Activated CD8-positive, alpha-beta memory T cell treated with anti-CD3 and anti-CD28 coated beads, Interleukin-2, amount 50 U/mL, for 4 hours (primary cell): ENCODE measurements at places on chromosomes 6 and 20.

DNA sequence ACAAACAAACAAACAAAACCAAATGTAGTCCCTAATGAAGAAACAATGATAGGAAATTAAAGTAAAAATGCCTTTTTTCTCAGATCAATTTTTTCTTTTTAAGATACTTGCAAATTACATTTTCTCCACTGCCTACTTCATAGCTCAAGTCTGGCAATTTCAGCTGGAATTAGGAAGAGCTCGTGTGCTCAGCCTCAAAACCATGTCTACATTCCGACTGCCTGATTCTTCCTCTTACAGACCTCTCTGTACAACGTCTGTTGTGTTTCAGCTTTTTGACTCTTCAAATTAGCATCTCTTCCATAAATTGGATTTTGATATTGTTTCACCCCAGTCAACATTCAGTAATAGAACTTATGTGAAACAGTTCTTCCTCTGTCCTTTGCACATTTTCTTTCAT, 9.3 kb upstream of the EDN1 start:
- DNase-seq: no peak

GRCh38 chr20:50821257-50821921, 26.5 kb downstream of the BCAS4 start:
- no peak for DNase-seq

- no peak for DNase-seq
Observed at GRCh38 chr6:20162515-20162914, 49.8 kb downstream of the MBOAT1 start.

- DNase-seq: no peak
Observed at GRCh38 chr20:41040855-41041254, 12.2 kb downstream of the TOP1 start.

GRCh38 chr6:108998485-108998884, 96.2 kb downstream of the SESN1 start:
- no peak for DNase-seq

DNA sequence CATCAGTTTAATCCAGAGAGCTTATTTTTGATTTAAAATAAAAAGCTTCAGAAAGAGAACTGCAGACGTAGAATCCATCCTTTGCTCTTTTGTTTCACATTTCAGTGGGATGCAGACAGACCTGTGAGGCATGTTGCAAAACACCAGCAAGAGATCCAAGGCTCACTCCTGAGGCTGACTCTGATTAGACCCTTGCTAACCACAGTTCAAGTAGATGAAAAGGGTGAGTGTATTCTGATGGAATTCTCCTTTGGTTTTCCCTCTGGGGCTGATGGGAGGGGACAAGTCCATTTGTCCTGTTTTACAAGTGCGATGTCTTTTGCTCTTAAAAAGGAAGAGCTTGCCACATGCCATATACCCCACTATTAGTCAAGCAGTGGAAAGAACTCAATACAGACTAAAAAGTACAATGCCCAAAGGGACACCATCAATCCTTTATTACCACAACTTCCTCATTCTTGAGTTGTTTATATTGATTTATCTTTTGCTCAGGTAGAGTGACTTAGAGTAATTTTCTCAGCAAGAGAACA, 772.7 kb downstream of the MAFB start:
- DNase-seq: no peak

GRCh38 chr20:37914672-37915433, 11.9 kb downstream of the VSTM2L start:
- peak; percentile 18 for DNase-seq

DNA sequence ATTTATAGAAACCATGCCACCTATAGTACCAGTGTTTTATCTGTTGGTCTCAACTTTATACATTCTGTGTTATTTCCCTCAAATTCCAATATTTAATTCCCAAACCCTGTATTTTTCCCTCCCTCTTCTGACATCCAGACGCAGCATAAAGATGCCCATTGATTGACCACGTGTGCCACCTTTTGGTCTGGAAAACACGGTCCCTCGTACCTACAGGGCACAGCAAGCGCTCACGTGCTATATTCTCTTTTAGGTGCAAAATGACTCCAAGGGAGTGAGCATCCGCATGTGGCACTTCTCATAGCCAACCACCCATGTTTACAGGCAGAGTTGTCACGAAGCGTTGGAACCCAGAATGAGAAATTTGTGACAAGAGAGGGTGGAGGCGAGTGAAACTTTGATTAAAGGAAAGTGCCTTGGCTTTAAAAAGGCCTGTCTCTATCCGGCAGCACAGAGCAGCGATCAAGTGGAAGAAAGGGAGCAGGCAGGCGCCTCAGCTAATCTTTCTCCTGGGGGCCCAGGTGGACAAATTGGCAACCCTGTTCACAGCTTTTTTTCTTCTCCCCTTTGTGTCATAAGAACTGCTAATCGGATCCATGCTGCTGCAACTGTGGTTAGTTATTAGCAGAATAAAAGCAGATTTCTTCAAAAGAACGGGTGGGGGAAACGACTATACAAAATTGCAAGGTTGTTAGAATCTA, 225.9 kb downstream of the TMEM242 start:
- no peak for DNase-seq

- DNase-seq: no peak
Observed at GRCh38 chr6:73774311-73774774, 78.3 kb downstream of the CD109 start.

GRCh38 chr6:30113841-30114240, 951 bp upstream of the TRIM31 start:
- DNase-seq: no peak

GRCh38 chr6:147909640-147910039, 401.1 kb downstream of the SAMD5 start:
- no peak for DNase-seq

DNA sequence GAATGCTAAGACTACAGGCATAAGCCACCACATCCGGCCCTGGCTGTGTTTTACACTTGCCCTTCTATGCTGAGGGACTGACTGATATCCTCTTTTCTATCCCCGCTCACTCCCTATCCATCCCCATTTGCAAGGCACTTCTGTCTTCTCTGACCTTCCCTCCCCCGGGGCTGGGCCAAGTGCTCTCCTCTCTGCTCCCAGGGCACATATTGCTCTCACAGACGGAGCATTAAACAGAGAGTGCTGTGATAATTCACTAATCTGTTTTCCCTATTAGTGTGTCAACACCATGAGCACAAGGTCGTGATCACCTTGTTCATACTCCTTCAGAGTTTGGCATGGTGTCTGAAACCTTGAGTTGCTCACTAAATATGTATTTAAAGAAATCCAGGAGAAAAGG, 9.0 kb upstream of the SLC2A12 start:
- no peak for DNase-seq

DNA sequence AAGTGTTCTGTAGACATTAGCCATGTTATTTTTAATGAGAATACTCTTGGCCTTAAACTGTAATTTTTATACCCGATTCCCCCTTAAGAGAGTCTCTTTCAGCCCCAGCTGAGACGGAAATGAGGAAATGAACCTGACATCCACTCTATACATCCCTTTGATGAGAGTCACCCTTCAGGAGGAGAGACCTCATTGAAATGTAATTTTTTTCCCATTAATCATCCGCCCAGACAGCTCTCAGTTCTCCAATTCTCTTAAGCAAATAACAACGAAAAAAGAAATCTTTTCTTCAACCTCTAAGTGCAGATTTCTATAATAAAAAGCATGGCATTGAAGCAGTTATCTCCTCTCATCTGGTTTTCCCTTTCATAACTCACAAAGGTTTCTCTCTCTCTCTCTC, 243.8 kb upstream of the PMEPA1 start:
- DNase-seq: no peak

GRCh38 chr6:63774961-63775360, 139.4 kb downstream of the PHF3 start:
- no peak for DNase-seq

GRCh38 chr6:95286874-95287273, 290.5 kb upstream of the MANEA start:
- no peak for DNase-seq

GRCh38 chr6:127382413-127382812, 39.0 kb upstream of the ECHDC1 start:
- no peak for DNase-seq

DNA sequence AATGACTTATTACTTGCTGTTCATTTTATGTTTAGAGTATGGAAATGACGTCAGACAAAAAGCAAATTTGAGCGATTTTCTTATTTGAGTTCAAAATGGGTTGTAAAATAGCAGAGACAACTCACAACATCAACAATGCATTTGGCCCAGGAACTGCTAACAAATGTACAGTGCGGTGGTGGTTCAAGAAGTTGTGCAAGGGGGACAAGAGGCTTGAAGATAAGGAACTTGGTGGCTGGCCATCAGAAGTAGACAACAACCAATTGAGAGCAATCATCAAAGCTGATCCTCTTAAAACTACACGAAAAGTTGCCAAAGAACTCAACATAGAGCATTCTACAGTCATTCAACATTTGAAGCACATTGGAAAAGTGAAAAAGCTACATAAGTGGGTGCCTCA, 43.8 kb downstream of the REV3L start:
- DNase-seq: no peak

GRCh38 chr20:15582146-15582760, 991.0 kb downstream of the KIF16B start:
- DNase-seq: no peak

- DNase-seq: no peak
Observed at GRCh38 chr20:38055848-38056247, 22.3 kb downstream of the RPRD1B start.
